HCT116 (cell line): ENCODE measurements at places on chromosomes 6 and 20. TPM values are rescaled to one million over a fixed set of nuclear protein-coding genes. Genes with fewer than 3 reads are reported as not detected.

Gene ETV7
- total RNA-seq, result 1.0 TPM

Gene POU5F1
- 1.9 TPM for total RNA-seq

Gene TTK
- 46.3 TPM for total RNA-seq

Gene TMEM217
- 0.98 TPM for total RNA-seq

Gene PTPRK
- 34.2 TPM for total RNA-seq

Gene ARG1
- total RNA-seq, result 0.69 TPM

Gene BPIFB2
- total RNA-seq, result 0.15 TPM

Gene PRKN
- 2.6 TPM for total RNA-seq

GRCh38 chr6:158095031-158095430 is 73.0 kb downstream of the SERAC1 start:
- no peak for DNase-seq

DNA sequence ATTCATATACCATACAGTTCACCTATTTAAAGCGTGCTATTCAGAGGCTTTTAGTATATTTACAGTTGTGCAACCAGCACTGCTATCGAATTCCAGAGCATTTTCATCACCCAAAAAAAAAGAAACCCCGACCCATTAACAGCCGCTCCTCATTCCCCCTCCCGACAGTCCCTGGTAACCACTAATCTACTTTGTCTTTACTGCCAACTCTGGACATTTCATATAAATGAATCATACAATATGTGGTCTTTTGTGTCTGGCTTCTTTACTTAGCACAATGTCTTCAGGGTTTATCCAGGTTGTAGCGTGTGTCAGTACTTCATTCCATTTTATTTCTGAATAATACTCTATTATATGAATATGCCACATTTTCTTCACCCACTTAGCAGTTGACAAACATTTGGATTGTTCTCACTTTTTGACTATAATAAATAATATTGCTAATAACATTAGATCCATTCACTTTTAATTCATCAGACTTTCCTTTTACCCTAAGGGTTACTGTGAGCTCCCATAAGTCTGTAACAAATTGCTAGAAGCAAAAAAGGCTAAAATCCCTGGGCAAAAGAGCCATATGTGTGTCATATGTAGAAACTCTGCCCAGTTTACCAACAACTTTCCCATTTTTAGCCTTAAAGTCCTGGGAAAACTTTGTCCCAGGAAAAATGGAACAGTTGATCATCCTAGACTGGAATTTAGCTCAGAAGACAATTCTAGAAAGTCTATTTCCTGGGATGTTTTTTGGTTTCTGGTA is 23.2 kb upstream of the ROS1 start:
- no peak for DNase-seq

- DNase-seq, result no peak
These were observed 135.4 kb downstream of the REV3L start for GRCh38 chr6:111347589-111347988.

DNA sequence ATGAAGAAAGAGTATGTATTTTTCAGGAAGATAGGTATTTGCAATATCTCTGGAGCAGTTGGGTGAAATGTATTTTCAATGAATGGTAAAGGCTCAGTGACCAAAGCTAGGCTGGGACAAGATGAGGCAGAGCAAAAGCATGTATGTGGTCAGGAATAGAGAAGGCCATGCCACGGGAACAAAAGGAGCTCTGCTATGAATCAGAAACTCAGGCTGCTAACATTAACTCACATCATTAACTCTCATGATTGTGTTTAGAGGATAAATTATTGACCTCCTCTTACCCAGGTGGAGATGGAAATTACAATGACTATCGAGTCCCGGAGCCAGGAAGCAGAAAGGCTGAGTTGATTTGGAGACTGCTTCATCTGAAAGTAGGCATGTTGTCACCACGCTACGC is 220.2 kb downstream of the FUT9 start:
- DNase-seq, result no peak

- no peak for DNase-seq
These were observed 1.1 kb upstream of the CDC5L start for GRCh38 chr6:44386364-44386928.

- no peak for DNase-seq
These were observed 110.4 kb downstream of the LIN28B start for GRCh38 chr6:105067329-105067728.

DNA sequence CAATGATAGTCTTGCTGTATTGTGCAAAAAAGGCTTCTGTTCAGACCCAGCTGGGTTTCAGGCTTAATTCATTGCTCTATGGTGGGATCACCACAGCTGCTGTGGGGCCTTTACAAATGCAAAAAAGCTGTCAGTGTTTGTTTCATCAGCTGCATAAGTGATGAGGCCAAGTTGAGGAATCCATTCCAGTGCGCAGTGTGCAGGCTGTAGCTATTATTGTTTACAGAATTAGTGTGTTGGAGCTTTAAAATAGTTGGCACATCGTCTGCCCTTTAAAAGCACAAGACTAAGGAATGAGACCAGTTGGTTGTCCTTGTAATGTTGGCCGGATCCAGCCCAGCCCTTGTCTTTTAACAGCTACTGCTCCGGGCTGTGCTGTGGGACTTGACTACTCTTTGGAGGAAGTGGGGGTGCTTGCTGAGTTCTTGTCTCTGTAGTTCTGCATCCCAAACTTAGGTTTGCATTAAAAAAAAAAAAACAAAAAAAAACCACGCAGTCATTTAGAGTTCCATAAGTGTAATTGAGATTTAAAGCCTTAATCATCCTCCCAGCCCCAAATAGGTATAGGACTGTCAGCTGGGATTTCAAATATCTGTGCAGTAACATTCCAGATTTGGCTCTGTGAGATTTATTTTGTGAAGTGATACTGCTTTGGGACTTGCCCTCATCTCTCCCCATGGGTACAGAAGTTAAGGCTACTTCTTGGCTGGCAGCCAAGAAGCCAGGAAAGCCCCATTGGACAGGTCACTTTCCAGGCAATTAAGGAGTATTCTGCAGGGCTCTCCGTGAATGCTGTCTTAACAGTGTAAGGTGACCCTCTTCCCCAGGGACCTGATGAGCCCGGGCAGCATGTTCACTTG is 19.3 kb downstream of the JARID2 start:
- DNase-seq, result no peak

GRCh38 chr20:59035381-59035780 is 3.2 kb upstream of the ATP5F1E start:
- no peak for DNase-seq

DNA sequence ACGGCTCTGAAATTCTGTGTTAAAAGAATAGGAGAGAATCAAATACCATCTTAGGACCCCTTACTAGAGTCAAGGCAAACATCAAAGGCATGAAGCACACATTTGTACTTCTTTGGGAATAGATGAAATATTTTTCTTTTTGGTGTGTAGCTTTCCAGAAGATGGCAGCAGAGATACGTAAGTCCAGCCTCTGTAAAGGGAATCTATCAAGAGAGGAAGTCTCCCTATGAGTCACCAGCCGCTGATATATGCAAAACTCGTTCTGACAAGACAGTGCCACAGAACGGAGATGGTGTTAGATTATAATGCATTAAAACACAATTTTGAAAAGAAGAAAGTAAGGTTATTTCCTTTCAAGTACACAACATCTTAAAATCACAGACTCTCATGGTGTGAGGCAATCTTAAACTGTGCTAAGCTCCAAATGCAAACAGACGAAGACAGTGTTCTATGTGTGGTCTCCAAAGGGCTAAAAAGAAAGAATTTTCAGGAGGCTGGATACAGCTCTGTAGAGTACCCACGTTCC is 120.0 kb upstream of the AGPAT4 start:
- peak; percentile 75 for DNase-seq

GRCh38 chr20:31475472-31476293 is 595 bp downstream of the REM1 start:
- no peak for DNase-seq

DNA sequence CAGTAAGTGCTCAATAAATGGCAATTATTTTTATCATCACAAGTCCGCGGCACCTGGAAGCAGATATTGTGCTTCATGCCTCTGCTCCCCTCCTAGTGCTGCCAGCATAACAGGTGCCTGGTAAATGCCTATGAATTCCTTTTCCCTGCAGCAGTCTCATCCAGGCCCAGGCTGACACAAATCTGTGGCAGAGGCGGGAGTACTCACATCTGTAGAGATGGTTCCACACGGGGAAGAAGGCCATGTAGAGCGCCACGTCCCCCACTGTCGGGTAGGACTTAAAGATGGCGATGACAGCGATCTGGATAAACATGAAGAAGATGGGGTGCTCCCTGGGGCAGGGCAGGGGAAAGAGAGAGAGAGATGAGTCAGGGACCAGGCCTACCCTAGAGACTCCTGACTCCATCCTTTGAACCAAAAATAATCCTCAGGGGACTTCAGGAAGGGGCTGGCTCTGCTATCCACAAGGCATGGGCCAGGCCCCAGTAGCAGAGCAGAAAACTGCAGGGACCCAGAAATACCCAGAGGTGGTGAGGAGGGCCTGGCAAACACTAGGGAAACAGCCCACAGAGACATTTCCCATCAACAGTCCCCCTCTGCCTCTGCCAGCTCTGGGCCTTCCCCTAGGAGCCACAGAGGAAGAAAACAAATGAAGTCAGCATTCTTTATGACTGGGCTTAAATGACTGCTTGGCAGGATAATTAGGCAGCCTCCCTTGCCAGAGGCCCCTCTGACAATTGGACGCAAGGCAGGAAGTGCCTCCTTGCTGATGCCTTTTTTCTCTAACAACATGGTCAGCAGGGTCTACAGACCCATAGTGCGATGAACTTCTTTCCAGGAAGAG is 23.0 kb downstream of the MAP1LC3A start:
- DNase-seq, result no peak

- no peak for DNase-seq
These were observed 69.4 kb upstream of the MYLIP start for GRCh38 chr6:16059496-16059895.

DNA sequence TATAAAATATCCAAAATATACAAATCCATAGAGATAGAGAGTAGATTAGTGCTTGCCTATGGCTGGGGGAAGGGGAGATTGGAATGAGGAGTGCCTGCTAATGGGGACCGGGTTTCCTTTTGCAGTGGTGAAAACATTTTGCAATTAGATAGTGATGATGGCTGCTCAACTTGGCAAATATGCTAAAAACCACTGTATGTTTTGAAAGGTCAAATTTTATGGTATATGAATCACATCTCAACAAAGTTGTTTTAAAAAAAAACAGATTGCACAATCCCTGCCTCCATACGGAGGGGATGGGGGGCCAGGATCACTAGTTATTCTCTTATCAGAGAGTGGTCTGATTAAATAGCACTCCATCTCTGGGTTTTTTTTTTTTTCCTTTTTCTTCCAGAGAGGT is 76.9 kb upstream of the RIPOR2 start:
- DNase-seq, result no peak

DNA sequence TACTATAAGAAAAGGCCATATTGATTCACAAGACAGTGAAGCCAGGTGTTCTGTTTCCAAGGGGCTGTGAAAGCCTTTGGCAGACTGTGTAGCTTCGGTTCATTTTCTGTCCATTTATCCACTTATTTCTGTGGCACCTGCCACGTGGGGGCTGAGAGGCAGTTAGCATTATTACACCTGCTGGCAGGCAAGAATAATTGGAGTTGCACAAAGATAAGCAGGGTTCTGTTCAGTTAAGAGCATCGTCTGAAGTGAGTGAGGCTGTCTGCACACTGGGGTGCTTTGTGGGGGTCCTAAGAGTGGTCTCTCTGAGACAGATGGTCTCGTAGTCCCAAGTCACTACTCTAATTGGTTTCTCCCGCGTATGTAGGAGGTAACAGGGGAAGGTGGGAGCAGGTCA is 60.6 kb upstream of the CCN6 start:
- DNase-seq, result no peak

GRCh38 chr6:70375166-70375565 is 38.1 kb upstream of the FAM135A start:
- DNase-seq, result no peak

GRCh38 chr6:163342571-163343539 is 71.7 kb upstream of the QKI start:
- DNase-seq, result no peak

GRCh38 chr20:57893366-57893999 is 183.7 kb upstream of the PMEPA1 start:
- no peak for DNase-seq

GRCh38 chr6:40328986-40329545 is 258.1 kb downstream of the LRFN2 start:
- no peak for DNase-seq

DNA sequence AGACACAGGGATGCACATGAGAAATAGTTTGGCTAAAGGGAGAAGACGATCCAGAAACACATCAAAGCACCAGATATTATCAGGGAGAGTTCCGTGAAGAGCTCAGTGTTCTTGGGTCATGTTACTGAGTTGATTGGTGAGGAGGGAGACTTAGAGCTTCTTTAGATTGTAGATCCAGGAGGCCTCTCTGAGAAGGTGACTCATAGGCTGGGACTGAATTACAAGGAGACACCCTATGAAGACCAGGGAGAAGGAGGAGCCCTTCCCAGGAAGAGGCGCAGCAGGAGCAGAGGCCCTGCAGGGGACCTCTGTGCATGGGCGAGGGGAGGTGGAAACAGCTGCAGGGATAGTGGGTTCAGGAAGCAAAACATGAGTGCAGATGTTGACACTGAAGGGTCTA is 196.5 kb downstream of the SLC24A3 start:
- DNase-seq, result no peak

DNA sequence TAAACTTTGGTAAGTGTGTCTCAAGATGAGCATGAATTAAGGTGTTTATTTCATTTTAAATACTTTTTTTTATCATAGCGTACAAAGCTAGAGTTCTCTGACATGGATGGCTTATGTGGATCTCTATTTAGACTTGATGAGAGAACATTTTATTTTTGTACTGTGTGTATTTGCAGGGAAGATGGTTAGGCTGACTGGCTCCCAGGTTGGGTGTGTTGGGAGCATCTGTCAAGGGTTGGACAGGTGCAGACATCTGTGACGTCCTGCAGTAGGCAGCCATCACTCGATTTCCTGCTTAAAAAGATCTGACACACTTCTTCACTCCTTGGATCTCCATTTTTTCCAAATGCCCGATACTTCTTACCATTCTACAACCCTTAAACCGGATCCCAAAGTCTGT is 221.9 kb upstream of the QKI start:
- DNase-seq, result no peak

- no peak for DNase-seq
These were observed 20.7 kb downstream of the COL19A1 start for GRCh38 chr6:69887026-69887425.

DNA sequence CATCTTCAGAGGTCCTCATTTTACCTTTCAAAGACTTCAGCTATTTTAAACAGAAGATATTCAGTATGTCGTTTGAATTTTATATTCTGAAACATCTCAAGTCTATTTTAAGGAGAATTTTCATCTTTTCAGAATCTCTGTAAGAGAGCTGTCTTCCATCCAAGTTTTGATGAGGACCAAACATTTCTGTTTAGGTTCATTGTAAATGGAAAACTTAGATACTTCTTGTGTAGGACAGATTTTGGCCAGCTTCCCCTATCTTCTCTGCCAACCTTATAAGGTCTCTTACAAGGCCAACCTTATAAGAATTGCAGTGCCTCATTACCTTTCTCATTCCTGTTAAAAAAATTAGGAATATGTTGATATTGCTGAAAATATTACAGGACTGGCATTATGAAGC is 88.1 kb downstream of the AKAP7 start:
- no peak for DNase-seq
